ENCODE measurements at places on chromosomes 3 and 15.

- DNase-seq = no peak
Measured at GRCh38 chr3:23128655-23129054, 74.5 kb upstream of the UBE2E2 start.

- no peak for DNase-seq
Measured at GRCh38 chr15:101499863-101500713, 10.6 kb upstream of the PCSK6 start.

GRCh38 chr3:160869825-160870224 is 113.8 kb downstream of the PPM1L start:
- no peak for DNase-seq

GRCh38 chr3:120033596-120033995 is 60.7 kb downstream of the GSK3B start:
- DNase-seq = no peak

GRCh38 chr15:99239545-99240198 is 9.7 kb downstream of the TTC23 start:
- DNase-seq = no peak

GRCh38 chr3:171526146-171526545 is 65.9 kb upstream of the TNIK start:
- no peak for DNase-seq

GRCh38 chr3:53229171-53229570 is 26.7 kb downstream of the TKT start:
- DNase-seq = peak; percentile 67

GRCh38 chr15:49320351-49320750 is 102.7 kb upstream of the FGF7 start:
- no peak for DNase-seq

DNA sequence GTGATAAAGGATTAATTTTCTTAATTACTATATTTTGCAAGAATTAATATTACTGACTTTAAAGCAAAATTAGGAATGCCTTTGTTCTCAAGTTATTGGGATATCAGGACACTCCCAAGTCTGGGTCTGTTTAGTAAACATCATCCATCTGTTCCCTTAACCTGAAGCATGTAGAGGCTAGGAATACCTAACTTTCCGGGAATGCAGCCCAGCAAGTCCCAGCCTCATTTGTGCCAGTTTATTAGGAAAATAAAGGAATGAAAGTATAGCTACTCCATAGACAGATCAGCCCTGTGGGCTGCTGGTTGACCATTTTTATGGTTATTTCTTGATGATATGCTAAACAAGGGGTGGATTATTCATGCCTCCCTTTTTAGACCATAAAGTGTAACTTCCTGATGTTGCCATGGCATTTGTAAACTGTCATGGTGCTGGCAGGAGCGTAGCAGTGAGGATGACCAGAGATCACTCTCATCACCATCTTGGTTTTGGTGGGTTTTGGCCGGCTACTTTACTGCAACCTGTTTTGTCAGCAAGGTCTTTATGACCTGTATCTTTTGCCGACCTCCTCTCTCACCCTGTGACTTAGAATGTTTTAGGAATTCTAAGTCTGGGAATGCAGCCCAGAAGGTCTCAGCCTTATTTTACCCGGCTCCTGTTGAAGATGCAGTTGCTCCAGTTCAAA is 540.2 kb downstream of the NAALADL2 start:
- DNase-seq = no peak

GRCh38 chr15:46151786-46152185 is 517.0 kb downstream of the SQOR start:
- no peak for DNase-seq

DNA sequence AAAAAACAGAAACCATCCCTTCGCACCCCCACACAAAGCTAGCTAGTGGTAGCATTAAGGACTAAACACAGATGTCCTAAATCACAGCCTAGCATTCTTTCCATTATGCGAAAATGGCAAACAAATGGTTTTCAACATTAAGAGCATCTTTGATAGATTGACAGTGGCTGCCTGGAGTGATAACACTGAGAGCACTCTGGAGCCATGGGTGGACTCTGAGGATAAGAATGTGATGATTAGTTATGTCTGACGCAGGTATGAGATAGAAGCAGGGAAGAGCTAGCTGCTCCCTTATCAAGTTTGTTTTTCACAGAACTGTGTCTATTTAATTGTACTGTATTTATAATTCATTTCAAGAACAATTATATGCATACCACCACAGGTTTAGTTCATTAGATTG is 142.9 kb downstream of the PDZRN3 start:
- DNase-seq = no peak

GRCh38 chr3:134362670-134363380 is 11.4 kb downstream of the AMOTL2 start:
- no peak for DNase-seq

DNA sequence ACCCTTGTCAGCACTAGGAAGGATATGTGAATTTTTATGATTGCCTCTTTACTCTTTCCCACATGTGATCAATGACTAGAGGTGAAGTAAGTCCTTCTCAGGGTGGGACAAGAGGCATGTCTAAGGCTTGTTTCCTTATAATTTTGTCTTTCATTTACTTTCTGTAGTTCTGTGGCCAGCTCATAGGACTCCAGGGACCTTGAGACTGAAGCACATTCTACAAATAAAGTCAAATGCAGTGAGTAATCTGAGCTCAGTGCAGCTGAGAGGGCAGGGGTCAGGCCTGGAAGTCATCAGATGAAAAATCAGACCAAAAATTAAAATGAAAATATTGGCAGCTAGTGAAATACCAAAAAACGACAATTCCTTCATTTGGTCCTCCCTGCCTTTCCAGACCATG is 424.7 kb upstream of the THBS1 start:
- DNase-seq = no peak

GRCh38 chr15:66184936-66185790 is 68.4 kb downstream of the MEGF11 start:
- peak; percentile 38 for DNase-seq

DNA sequence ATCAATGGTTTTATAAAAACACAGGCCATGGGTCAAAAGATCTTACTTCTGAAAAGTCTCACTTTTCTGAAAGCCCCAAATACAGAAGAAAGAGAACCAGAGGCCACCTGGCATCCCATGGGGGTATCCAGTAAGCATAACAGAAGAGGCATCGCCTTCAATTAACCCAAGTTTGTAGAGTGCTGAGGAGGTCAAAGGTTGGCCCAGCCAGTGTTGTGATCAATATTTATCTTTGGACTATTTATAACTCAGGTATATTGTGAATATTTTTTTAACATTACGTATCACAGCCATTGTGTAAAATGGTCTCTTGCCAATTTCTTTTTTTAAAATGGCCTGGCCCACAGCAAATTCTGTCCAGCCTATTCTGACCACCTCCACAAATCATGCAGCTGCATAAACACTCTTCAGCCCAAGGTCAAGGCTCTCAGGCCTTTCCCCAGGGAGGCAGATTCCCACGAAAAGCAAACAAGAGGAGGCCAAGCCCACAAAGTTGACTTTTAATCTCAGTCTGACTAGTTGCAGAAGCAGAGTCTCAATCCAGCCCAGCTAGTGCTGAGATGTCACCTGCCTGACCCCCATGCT is 26.2 kb upstream of the SPTBN5 start:
- peak; percentile 32 for DNase-seq

GRCh38 chr15:96887730-96888129 is 557.2 kb downstream of the NR2F2 start:
- no peak for DNase-seq

- peak; percentile 66 for DNase-seq
Measured at GRCh38 chr3:14507305-14507741, 32.8 kb downstream of the GRIP2 start.

- DNase-seq = no peak
Measured at GRCh38 chr3:30397030-30397429, 209.4 kb upstream of the TGFBR2 start.

GRCh38 chr15:92400980-92401787 is 7.5 kb downstream of the ST8SIA2 start:
- DNase-seq = no peak

DNA sequence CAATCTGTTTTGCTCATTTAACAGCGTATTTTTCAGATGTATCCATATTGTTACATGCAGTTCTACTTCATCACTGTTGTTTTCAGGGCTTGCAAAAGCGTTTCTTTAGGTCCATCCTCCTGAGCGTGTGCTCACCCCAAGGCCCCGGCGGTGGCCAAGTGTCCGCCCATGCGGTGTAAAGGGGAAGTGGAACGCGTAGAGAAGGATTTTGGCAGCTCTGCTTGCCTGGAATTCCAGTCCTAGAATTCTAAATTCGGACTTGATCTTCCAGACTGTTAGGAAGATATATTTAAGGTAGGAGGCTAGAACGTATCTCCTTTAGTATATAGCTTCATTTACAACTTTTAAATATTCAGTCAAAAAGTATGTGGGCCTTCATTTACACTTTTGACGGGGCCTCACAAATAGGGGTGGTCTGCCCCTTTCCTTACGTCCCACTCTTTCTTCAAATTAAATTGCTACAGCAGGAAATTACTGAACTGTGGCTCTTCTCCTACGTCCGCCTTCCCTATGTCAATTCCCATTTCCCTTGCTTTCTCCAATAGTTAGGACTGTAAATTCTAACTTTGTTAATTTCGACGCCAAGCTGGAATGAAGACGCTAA is 609 bp upstream of the TBC1D23 start:
- peak; percentile 85 for DNase-seq

GRCh38 chr15:68528626-68529290 is 50.0 kb upstream of the CORO2B start:
- no peak for DNase-seq

DNA sequence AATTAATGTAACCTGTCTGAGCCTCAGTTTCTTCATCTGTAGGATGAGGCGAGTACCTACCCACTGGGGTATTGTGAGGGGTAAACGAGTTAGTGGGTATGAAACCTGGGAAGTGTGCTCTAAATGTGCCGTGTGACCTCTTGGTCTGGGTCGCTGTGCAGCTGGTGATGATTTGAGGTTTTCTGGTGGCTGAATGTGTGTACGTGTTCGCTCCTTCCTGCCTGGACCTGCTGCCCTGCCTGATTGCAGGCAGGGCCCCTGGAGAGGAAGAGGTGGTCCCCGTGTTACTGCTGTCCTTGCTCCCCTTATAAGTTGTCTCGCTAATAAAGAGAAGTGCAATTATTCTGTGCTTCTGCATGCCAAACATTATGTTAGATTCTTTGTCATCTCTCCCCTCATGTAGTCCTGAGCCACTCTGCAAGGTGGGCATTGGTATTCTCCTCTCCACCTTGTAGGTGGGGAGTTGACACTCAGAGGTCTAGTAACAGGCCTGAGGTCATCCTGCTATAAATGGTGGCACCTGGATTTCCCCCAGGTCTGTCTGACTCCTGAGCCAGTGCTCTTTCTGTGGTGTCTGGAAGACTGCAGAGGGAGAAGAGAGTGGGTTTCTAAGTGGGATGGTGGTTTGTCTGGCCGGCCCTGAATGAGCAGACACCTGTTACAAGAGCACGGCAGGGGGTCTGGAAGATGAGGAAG is 15.7 kb downstream of the PDIA5 start:
- no peak for DNase-seq

DNA sequence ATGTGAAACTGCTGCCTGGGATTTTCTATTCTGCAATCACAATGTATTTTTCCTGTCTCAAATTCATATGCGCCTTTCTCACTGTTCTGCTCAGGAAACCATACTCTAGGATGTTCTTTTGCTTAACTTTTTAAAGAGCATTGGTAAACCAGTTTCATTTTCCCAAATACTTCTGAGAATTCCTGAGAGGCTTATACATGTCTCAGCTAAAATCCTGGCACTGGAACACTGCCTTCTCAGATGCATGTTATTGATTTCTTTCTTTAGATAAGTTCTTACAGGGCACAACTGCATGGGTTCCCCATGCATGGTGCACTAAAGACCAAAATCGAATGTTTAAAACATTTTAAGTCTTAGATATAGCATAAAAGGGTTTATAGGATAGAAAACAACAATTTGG is 178.3 kb upstream of the PLSCR5 start:
- DNase-seq = no peak

- DNase-seq = no peak
Measured at GRCh38 chr3:155739154-155739553, 5.7 kb downstream of the PLCH1 start.
